CD14-positive monocyte (primary cell): ENCODE measurements at places on chromosomes 3 and 15.

GRCh38 chr15:67850994-67851571 lies 11.2 kb upstream of the RNU6-1 start:
- DNase-seq: peak; percentile 96
- H3K27ac ChIP-seq: peak overlapping the region; percentile 76
- H3K4me1 ChIP-seq: peaks cover 15% of the 10 kb centered on the region

DNA sequence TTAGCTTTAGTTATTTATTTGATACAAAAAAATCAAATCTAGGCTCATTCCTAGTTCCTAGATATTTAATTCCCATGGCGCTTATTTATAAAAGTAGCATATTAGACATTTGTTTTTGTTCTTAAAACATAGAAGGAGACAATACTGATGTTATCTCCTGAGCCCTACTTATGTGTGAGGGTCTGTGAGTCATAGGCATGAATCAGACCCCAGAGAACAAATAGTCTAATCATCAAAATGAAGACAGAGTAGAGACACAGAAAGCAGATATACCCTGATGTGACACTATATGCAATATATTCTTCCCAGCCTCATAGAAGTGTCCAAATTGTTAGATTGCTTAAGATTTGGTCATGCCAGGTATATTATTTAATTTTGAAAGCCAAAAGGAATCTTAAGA lies 44.9 kb downstream of the PEX5L start:
- DNase-seq: no peak
- H3K4me3 ChIP-seq: no peak overlapping the region
- no peak overlapping the region for H3K27ac ChIP-seq
- no peaks in the 10 kb centered on the region for H3K27me3 ChIP-seq
- H3K36me3 ChIP-seq: no peaks in the 10 kb centered on the region
- H3K4me1 ChIP-seq: no peaks in the 10 kb centered on the region

GRCh38 chr15:63502843-63503738 lies 1.3 kb upstream of the USP3 start:
- no peaks in the 10 kb centered on the region for H3K36me3 ChIP-seq
- H3K4me1 ChIP-seq: peaks cover 83% of the 10 kb centered on the region
- H3K27me3 ChIP-seq: no peaks in the 10 kb centered on the region
- H3K4me3 ChIP-seq: peak overlapping the region; percentile 65
- peak overlapping the region; percentile 98 for H3K27ac ChIP-seq

DNA sequence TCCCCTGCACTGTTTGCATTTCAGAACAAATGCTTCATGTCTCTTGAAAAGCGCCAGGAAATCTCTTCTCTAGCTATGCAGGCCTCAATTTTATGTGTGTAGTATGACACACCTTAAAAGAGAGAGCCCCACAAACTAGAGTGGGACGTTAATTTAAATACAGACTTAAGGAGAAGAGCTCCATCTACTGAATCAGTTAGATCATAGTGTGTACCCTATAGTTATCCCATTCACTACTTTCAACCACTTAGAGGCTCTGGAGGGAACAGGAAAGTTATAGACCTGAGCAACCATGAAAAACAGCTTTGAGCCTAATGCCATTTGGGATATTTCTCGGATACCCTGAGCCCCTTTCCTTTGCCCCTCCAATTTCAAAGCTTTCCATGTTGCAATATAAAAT lies 153.7 kb downstream of the TIGIT start:
- no peaks in the 10 kb centered on the region for H3K4me1 ChIP-seq
- H3K4me3 ChIP-seq: no peak overlapping the region
- DNase-seq: no peak
- no peak overlapping the region for H3K27ac ChIP-seq
- H3K27me3 ChIP-seq: no peaks in the 10 kb centered on the region

- H3K4me3 ChIP-seq: no peak overlapping the region
- DNase-seq: no peak
- no peak overlapping the region for H3K27ac ChIP-seq
- H3K4me1 ChIP-seq: no peaks in the 10 kb centered on the region
- no peaks in the 10 kb centered on the region for H3K36me3 ChIP-seq
Observed at GRCh38 chr3:128504963-128505730, 12.1 kb upstream of the GATA2 start.

GRCh38 chr15:99565049-99565298 lies 810 bp upstream of the MEF2A start:
- no peaks in the 10 kb centered on the region for H3K36me3 ChIP-seq
- H3K4me1 ChIP-seq: peaks cover 56% of the 10 kb centered on the region
- H3K27ac ChIP-seq: peak overlapping the region; percentile 98

DNA sequence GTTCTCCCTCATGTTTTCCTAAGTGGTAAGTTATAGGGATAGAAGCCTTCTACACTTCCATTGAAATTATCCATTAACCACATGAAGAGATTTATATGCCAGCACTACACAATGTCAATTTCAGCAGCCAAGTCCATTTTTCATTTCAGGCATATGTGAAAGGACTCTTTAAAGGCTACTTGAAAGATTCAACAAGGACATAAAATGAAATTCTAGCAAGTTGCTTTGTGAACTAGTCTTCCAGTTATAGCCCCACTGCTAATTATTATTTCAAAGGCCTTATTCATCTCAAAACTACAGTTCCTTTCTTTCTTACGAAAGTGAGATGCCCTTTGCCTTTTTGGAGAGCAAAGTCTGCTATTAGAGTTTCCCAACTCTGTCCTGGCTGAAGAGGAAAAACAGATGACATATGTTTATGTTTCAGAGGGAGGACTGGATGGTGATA lies 66.0 kb upstream of the SLC2A2 start:
- H3K27ac ChIP-seq: no peak overlapping the region
- H3K4me3 ChIP-seq: no peak overlapping the region
- DNase-seq: no peak
- H3K27me3 ChIP-seq: no peaks in the 10 kb centered on the region

DNA sequence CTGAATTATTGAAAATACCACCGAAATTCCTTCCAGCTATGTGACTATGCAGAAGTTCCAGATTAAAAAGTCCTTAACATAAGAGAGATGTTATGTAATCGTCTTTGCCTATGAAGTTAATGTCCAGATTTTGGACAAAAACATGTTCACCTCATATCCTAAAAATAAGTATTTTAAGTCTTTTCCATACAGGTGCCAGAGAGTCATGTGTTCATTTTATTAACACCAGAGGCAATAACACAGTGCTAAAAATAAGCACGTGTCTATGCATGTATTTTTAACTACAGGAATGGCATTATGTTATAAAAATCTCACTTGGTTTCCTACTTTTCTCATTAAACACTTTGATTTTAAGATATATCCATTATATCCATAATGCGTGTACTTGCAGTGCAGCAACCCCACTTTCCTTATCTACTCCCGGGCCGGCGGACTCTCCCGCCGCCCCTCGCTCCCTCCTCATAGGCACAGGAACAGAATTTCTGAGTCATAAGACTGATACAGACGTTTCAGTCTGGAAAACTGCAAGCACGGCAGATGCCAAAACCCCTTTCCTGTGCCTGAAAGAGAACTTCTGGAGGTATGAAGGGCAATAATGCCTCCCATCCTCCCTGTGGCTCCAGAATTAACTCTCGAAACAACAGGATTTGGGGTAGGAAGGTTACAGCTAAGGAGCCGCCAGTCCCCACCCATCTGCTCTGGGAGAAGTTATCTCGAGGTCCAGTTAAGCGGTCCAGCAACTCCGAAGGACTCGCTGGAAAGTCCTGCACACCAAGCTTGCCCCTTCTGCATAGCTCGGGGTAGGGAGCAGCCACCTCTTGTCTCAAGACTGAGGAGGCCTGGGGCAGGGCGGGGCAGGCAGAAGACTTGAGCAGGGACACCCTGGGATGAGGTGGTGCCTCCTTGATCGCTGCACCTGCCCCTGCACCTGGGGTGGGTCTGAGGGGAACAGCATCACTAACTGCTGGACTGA lies 22.3 kb upstream of the PSTPIP1 start:
- no peak for DNase-seq
- no peaks in the 10 kb centered on the region for H3K36me3 ChIP-seq
- H3K4me1 ChIP-seq: peaks cover 24% of the 10 kb centered on the region
- no peak overlapping the region for H3K27ac ChIP-seq
- no peaks in the 10 kb centered on the region for H3K27me3 ChIP-seq

- H3K4me1 ChIP-seq: no peaks in the 10 kb centered on the region
- no peak for DNase-seq
- H3K4me3 ChIP-seq: no peak overlapping the region
- H3K27me3 ChIP-seq: no peaks in the 10 kb centered on the region
Observed at GRCh38 chr3:79515072-79515471, 252.7 kb downstream of the ROBO1 start.

GRCh38 chr3:45909542-45909941 lies 23.2 kb downstream of the CCR9 start:
- no peaks in the 10 kb centered on the region for H3K36me3 ChIP-seq
- no peaks in the 10 kb centered on the region for H3K4me1 ChIP-seq
- no peak for DNase-seq
- no peak overlapping the region for H3K4me3 ChIP-seq

GRCh38 chr15:81296673-81297072 lies 27.3 kb downstream of the STARD5 start:
- H3K36me3 ChIP-seq: peaks cover 21% of the 10 kb centered on the region
- peak overlapping the region; percentile 97 for H3K27ac ChIP-seq
- peak overlapping the region; percentile 78 for H3K4me3 ChIP-seq
- H3K4me1 ChIP-seq: peaks cover 86% of the 10 kb centered on the region

DNA sequence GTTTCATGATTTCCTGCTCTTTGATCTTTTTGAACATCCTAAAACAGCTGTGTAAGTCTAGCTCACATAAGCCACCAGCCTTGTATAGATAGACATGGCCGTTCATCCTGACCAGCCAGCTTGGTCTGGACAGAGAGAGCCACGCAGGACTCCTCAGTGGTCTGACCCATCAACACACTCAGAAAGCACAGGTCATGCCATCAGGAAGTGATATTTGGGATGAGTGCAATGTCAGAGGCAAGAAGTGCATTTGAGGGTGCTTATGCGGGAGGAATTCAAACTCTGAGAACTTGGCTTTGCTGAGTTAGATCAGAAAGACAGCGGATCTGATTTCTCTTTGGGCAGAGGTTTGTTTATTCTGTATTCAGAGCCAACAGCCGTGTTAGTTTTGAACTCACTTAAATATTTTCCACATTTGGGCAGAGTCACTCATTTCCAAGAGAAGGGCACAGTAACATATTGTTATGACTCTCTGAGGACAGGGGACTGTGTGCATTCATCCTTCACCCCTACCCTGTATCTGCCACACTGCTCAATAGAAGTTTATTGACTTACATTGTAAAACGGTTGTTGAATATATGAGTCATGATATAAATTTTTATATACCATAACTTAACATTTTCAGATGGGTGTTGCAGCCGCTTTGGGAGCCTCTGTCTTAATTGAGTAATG lies 225.3 kb upstream of the LYSMD4 start:
- H3K4me1 ChIP-seq: no peaks in the 10 kb centered on the region
- no peaks in the 10 kb centered on the region for H3K27me3 ChIP-seq
- H3K36me3 ChIP-seq: no peaks in the 10 kb centered on the region
- H3K4me3 ChIP-seq: no peak overlapping the region
- DNase-seq: no peak
- no peak overlapping the region for H3K27ac ChIP-seq

DNA sequence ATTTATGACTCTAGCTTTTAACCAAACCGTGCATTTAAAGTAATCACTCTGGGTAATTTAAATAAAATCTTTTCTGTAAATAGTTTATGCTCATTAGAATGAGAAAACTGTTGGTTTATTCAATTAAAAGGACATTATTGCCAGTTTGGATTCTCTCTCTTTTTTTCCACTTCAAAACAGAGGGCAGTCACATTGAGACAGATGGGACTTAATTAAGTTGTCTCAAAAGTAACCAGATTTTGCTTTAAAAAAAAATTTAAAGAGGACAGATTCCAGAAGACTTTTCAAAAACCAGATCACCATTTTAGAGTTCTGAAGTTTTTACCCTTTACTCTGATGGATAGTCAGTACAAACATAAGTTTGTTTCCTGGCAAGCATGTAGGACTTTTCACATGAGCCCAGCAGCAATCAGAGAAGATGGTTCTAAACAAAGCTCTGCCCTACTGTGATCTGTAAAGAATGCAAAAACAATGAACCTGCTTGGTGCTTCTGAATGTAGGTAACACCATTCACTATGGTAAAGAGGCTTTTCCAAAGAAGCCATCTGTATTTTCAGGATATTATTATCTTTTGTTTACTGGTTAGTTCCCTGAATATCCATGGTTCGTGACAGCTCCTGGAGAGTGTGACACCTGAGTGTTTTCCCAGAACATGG lies 136.2 kb downstream of the LRTM1 start:
- DNase-seq: no peak
- H3K36me3 ChIP-seq: no peaks in the 10 kb centered on the region
- no peak overlapping the region for H3K27ac ChIP-seq
- H3K27me3 ChIP-seq: no peaks in the 10 kb centered on the region
- H3K4me3 ChIP-seq: no peak overlapping the region

DNA sequence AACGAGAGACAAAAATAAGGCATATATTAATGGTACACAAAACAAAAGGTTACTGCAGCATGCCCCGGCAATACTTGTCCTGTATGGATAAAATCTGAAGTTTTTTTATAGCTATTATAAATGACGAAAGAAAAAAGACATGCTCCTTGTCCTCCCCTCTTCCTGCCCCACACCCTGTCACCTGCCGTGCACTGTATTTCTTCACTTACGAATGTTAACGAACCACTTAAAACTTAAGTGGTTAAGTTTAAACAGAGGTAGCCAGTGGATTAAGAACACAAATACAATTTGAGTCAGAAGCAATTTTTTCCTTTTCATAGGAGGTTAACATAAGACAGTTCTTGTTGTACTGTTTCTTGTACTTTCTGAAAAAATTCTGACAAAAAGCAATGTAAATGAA lies 799.1 kb upstream of the NECTIN3 start:
- DNase-seq: no peak
- H3K4me3 ChIP-seq: no peak overlapping the region
- no peak overlapping the region for H3K27ac ChIP-seq
- H3K4me1 ChIP-seq: no peaks in the 10 kb centered on the region

- H3K4me3 ChIP-seq: no peak overlapping the region
- H3K4me1 ChIP-seq: no peaks in the 10 kb centered on the region
- no peaks in the 10 kb centered on the region for H3K36me3 ChIP-seq
- DNase-seq: no peak
Observed at GRCh38 chr15:36545467-36545992, 33.9 kb upstream of the CDIN1 start.

- H3K4me1 ChIP-seq: no peaks in the 10 kb centered on the region
- no peak overlapping the region for H3K4me3 ChIP-seq
- H3K27ac ChIP-seq: no peak overlapping the region
- no peak for DNase-seq
- no peaks in the 10 kb centered on the region for H3K27me3 ChIP-seq
- H3K36me3 ChIP-seq: no peaks in the 10 kb centered on the region
Observed at GRCh38 chr3:169836078-169836941, 23.6 kb upstream of the LRRC34 start.

GRCh38 chr3:119783255-119783654 lies 1.4 kb downstream of the NR1I2 start:
- no peaks in the 10 kb centered on the region for H3K36me3 ChIP-seq
- H3K27ac ChIP-seq: no peak overlapping the region
- no peak overlapping the region for H3K4me3 ChIP-seq
- peak; percentile 3 for DNase-seq
